ENCODE measurements at places on chromosomes 1 and 21.

DNA sequence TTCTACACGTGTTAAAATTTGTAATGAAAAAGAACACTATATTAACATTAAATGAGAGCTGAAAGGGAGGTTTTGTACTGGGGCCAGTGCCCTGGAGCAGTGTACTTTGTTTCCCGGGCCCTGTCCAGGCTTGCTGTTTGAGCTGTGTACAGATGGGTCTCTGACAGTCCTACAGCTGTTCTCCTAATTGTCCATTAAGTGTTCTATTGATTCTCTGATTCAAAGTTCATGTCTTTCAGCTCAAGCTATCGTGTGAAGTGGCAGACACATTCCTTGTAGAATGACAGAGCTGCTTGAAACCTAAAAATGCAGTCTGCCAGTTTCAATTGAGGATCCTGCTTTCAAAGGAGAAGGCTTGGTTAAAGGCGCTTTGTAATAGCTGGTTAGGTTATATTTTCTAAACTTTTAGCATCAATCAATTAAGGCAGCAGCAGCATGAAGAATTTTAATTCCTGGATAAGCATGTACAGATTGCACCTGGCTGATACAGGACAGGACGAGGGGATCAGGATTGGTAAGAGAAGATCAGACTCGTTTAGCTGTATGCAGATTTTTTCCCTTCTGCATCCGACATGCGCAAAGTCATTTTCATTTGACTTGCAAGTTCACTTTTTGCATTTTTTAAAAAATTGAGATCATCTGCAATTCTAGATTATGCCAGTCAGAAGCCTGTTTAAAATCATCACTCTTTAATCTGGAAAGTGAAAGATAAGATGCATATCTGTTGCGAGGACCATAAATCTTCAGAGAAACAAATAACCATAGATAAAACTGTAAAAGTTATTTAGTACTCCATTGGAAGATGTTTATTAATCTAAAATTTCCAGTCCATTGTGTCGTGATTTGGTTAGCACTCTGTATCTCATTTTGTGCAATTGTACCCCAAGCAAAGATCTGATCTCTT, 98.5 kb downstream of the ATG4C start:
- no peak for DNase-seq

GRCh38 chr1:45876000-45876617, 72.7 kb downstream of the MAST2 start:
- no peak for DNase-seq

DNA sequence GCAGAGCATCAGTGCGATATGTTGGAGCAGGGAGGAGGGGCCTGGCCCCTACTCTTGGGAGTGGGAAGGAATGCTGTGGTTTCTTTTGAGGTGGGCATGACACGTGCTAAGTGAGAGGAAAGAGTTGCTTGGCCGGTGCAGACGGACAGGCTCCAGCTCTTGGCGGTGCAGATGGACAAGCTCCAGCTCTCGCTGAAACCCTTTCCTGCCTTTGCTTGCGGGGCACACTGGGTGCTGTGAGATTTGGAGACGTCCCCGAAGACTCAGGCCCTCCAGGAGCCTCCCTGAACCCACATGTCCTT, 15.9 kb downstream of the PDXK start:
- DNase-seq, result no peak

DNA sequence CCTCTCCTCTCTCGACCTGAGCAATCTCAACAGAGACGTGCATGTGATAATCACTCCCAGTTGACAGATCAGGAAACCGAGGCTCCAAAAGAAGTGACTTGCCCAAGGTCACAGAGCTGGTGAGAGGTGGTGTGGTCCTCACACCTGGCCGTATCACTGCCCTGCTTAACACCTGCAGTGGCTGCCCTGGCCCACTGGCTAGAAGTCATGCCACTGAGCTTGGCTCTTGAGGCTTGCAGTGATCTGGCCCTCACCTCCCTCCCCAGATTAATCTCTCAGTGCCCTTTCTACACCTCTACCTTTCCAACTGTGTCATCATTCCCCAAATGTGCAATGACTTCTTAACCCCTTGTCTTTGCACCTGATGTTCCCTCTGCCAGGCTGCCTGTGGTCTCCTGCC, 38.8 kb downstream of the CDCP2 start:
- DNase-seq, result no peak

GRCh38 chr1:43977376-43978263, 1.4 kb upstream of the B4GALT2 start:
- no peak for DNase-seq

- DNase-seq, result no peak
Observed at GRCh38 chr1:101165954-101166353, 70.9 kb upstream of the S1PR1 start.

- DNase-seq, result no peak
Observed at GRCh38 chr1:76503100-76503499, 364.2 kb upstream of the ST6GALNAC5 start.
